ENCODE measurements at places on chromosomes 16 and 17.

DNA sequence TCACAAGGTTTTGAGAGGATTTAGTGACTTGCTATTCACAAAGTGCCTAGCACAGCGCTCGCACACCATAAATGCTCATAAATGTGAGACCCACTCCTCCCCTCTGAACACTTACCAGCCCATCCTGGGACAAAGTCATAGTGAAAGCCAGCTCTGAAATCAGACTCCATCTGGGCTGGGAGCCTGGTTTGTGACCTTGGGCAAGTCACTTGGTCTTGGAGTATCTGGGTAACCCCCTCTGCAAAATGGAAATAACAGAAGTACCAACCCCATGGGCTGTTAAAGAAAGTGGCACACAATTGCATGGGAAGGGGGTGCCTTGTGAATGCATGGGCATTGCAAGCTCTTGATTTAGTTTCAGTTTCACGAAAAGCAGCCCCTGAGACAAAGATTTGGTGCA is 104.7 kb upstream of the CDH5 start:
- DNase-seq: no peak

DNA sequence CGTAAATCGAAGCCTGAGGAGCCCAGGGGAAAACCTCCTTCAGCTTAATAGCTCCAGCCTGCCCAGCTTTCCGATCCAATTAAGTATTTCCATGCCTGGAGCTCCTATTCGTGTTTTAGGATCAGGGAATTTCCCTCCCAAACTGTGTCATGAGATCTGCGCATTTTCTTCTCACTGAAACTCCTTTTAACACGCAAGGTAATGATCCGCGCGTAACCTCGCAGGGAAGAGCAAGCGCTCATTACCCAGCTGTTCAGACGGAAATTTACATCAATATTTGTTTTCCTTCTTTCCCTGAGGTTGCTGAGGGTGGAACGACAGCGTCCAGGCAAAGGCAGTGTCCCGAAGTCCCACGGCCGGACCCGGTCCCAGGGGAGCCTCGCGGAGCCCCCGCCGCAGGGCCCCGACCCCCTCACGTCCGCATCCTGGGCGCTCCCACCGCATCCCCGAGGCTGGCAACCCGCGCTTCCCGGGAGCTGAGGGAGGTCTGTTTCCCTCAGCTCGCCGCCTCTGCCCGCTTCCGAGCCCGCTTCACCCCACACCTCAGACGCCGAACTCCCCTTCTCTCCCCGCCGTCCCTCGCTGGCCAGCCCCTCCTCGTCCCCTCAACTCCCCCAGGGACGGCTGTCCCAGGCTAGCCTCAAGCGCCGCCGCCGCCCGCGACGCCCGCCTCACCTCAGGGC is 415 bp downstream of the ABCA5 start:
- DNase-seq: peak; percentile 4

DNA sequence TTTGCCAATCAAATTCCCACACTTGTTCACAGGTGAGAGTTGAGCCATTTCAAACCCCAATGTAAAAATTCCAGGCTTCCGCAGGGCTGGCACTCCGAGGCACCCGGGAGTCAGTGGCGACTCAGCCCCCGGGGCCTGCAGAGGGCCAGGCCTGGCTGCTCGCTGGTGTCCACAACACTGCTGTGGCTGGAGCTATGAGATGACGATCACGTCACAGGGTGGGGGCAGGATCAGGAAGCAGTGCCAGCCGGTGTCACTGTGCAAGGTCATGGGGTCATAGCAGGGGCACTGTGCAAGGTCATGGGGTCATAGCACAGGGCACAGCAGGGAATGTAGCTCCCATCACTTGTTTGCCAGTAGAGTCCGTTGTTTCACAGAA is 7.8 kb downstream of the VPS4A start:
- no peak for DNase-seq

- DNase-seq: no peak
These were observed 9.1 kb upstream of the UBB start for GRCh38 chr17:16371742-16372141.

- no peak for DNase-seq
These were observed 31.9 kb downstream of the ZC3H18 start for GRCh38 chr16:88602091-88602490.

DNA sequence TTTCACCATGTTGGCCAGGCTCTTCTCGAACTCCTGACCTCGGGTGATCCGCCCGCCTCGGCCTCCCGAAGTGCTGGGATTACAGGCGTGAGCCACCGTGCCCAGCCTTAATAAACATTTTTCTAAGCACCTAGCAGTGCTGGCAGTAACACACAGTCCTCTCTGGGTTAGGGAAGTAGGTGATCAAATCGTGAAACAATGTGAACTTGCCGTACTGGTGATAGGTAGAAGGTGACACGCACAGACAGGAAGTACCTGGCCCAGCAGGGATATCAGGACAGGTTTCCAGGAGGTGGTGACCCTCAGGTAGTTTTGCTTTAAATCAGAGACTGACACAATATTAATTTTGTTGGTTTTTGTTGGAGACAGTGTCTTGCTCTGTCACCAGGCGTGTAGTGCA is 4.5 kb downstream of the PLD2 start:
- no peak for DNase-seq

- peak; percentile 35 for DNase-seq
These were observed 6.2 kb downstream of the EFNB3 start for GRCh38 chr17:7711051-7711755.

- no peak for DNase-seq
These were observed 23.1 kb downstream of the LAT start for GRCh38 chr16:29007730-29008593.

DNA sequence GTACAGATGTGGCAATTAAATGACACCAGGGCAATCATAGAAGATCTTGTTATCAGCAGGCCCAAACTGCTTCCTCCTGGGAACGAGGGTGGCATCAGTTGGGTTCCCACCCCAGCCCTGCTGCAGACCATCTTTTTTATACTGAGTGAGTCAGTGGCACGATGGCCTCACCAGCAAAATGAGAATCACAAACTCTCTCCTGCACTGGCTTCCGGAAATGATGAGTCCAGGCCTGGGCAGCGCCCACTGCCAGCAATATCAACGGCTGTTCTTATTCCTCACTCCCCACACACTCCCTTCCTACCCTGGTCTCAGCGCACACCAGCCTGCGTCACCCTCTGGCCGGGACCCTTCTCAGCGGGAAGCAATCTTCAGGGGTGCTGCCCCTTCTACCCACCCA is 340.3 kb downstream of the FOXL1 start:
- DNase-seq: no peak

GRCh38 chr16:68740628-68741346 is 3.7 kb downstream of the CDH1 start:
- DNase-seq: no peak

DNA sequence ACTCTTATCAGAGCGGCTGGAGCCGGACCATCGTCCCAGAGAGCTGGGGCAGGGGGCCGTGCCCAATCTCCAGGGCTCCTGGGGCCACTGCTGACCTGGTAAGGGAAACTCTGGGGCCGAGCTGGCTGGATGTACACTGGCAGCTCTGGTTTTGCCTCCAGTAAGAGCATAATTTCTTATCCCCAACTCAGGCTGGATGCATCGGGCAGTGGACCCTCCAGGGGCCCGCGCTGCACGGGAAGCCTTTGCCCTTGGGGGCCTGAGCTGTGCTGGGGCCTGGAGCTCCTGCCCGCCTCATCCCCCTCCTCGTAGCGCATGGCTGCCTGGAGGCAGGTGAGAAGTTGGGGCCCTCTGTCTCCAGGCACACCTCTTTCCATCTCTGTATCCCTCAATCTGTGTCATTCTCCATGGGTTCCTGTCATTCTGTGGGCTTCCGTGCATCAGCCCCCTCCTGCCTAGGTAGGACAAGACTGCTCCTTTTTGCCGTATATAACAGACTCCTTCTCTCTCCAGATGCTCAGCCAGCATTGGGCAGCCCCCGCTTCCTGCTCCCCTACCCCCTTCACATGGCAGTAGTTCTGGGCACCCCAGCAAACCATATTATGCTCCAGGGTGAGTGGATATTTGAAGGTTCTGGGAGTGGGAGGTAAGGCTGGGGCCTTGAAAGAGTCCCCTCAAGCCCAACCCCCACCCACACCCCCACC is 9.4 kb upstream of the TMEM88 start:
- no peak for DNase-seq

- DNase-seq: no peak
These were observed 188.2 kb upstream of the ANKFN1 start for GRCh38 chr17:55965051-55965450.

GRCh38 chr17:3919123-3919624 is 2.9 kb upstream of the P2RX1 start:
- DNase-seq: no peak

GRCh38 chr17:83062011-83062817 is 17.2 kb upstream of the METRNL start:
- DNase-seq: no peak

- DNase-seq: no peak
These were observed 24.1 kb upstream of the IL21R start for GRCh38 chr16:27377666-27378485.

- no peak for DNase-seq
These were observed 22.3 kb downstream of the SEZ6 start for GRCh38 chr17:28983286-28984230.

GRCh38 chr16:35631261-35631945 is 2172.0 kb downstream of the TP53TG3F start:
- DNase-seq: no peak

DNA sequence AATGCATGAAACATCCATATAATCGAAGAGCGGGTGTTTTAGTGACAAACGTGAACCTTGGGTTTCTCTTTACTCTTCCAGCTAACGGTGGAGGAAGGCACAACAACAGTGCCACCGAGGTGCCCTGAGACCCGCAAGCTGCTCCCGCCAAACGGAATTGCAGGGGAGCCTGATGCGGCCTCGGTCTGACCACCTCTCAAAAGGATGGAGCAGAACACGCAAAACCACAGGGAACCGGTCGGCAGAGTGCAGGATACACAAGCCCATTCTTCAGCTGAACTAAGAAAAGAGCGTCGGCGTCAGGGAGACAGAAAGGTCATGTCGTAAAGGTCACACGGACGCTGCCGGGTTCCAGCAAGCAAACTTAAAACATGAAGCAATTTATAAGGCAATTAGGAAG is 109.5 kb upstream of the ZNF750 start:
- no peak for DNase-seq

DNA sequence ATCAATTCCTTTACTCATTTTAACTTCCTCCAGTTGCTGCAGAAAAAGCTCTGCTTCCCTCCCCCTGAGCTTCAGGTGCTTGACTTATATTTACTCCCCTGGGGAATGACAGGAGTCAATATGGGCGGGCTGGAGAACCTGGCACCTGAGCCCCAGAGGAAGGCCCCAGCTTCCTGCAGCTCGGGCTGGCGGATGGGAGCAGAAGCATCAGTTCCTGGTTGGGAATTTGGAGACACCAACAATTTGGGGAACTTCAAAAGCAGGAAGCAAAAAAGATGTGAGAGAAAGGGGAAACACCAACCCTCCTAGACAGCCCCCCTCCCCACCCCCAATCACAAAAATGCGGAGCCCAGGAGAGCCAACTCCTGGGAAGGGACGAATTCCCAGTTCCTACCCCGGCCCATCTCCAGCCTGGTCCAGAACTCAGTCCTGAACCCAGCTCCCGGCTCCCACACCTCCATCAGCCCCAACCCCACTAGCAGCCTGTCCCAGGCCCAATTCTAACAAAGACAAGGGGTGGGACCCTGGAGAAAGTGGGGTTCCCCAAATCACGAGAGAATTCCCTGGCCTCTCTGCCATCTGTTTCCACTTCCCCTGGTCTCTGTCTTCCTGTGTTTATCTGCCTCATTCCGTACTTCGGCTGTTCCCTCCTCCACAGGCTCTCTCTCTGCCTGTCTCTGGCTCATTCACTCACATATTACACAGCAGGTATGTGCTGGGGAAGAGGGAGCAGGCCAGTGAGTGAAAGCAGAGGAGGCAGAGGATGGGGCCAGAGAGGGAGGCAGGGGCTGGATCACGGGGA is 16.2 kb upstream of the ASGR2 start:
- no peak for DNase-seq

DNA sequence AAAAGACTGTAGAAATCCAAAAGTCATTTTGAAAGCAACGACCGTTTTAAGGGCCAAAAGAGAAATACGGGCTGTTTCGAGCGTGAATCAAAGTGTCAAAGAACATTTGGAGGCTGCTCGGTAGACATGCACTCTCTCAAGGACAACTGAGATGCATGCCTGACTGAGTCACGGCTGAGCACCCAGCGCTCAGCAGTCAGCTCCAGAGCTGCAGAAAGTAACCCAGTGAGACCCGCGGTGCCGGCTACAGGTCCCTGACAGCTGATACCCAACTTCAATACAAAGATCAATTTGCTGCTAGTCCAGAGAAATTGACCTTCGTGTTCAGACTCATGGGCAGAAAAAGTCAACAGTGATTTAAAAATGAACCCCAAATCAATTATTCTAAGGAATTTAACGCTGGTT is 214.9 kb downstream of the STX8 start:
- no peak for DNase-seq

GRCh38 chr16:82730901-82731300 is 104.1 kb downstream of the CDH13 start:
- DNase-seq: no peak

DNA sequence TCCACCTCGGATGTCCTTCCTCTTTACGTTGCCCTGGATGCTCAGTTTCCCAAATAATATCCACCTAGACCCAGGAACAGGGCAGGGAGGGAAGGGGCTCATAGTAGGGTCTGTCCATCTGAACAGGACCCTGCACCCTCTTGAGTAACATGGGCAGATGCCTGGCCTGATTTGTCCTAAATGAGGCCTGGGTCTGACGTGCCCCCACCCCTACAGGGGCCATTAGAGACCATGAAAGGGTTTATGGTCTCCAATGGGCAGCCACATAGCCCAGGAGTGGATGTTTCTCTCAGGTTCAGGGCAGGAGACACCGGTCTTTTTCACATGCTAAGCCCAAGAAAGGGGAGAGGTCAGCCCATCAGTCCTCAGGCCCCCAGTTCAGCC is 6.8 kb downstream of the CACNG1 start:
- no peak for DNase-seq
